ENCODE measurements at places on chromosomes 1 and 21.

GRCh38 chr1:220521778-220522177 is 6.2 kb upstream of the MARK1 start:
- DNase-seq: no peak

- no peak for DNase-seq
Observed at GRCh38 chr1:13584876-13585611, 1.4 kb downstream of the PDPN start.

GRCh38 chr1:21814241-21814918 is 2.3 kb downstream of the LDLRAD2 start:
- no peak for DNase-seq

- DNase-seq: no peak
Observed at GRCh38 chr1:95006681-95007080, 66.1 kb downstream of the ALG14 start.

DNA sequence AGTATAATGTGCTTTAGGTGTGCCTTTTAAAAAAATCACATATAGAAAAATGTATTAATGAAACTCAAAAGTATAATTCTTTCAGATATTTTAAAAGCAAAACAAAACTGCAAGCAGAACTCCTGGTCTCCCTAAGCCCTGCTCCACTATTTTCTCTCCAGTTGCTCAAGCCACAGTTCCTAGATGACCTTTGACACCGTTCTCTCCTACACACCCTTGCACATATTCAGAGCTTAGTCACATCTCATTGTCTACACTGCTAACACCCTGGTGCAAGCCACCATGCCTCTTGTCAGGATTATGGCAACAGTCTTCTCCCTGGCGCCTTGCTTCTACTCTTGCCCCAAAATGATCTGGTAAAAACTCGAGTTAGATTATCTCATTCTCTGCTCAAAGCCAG is 50.2 kb upstream of the ROR1 start:
- DNase-seq: no peak

- no peak for DNase-seq
Observed at GRCh38 chr1:247210062-247210375, 38.2 kb upstream of the ZNF124 start.
